HEK293T (cell line): ENCODE measurements at places on chromosomes 2 and 18.

- DNase-seq: no peak
These were observed 6.7 kb upstream of the UGT1A5 start for GRCh38 chr2:233705911-233706506.

DNA sequence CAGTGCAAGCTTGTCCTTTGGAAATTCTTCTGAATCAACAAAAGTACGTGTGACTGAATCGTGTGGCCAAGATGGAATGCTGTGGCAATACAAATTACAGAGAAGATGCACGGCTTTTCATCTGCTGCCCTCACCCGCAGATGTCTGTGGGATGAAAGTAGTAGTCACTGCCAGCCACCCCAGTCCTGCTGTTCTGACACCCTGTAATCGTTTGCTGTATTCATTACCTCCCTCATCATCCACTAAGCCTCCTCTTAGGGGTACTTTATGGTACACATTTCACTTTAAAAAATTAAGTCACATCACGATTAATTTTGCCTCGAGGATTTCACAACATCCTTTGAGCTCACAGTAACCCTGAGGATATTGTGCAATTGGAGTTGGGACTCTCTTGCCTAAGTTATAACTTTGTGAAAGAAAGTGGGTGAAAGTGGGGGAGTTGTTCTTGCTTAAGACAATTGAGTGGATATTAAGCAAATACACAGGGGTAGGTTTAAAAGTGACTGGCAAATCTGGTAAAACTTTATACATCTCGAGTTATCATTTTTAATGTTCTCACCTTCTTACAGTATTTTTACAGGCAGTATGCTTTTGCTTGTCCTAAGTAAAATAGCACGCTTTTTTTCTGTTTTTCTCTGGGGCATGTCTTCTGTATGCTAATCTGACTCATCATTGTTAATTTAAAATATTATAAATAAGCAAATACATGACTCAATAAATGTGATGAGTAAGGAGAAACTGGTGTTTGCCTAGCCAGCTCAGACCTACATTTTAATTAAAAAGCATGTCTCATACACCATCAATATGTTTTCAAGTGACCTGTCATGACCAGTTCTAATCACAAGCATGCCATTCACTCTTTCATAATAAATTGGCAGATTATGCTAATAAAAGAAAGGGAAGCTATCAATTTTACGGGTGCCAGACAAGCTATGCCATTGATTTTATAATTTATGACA lies 680.9 kb downstream of the IRS1 start:
- DNase-seq: no peak

DNA sequence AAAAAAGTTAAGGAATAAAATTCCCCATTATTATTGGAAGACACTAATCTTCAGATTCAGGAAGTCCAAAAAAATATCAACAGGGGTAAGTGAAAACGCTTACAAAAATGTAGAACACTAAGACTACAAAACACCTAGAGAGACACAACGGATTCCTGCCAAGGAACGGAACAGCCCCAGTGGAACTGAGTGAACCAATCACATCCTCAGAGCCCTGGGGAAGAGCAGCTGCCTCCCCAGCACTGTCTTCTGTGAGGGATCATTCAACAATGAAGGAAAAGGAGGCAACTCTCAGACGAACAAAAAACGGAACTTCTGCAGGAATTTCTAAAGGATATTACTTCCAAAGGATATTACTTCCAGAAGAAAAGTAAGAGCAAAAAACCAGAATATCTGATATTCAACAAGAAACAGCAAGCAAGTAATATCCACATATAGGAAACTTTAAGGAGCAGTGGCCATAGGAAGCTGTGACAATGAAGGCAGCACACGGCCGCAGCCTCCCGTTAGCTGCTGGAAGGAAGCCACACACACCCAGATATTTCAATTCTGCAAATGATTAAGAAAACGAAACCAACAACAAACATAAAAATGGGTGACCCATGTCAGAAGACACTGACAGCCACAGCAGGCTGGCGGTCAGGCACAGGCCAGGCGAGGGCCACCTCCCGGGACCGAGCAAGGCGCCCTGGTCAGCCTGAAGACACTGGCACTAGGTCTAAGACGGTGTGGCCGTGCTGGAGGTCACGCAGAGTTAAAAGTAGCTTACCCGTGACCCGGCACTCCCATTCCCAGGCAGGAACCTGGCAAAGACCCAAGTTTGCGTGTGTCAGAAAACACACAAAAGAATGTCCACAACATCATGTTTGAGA lies 81.8 kb downstream of the HDAC4 start:
- DNase-seq: no peak

GRCh38 chr2:125581557-125581956 lies 1074.4 kb upstream of the GYPC start:
- no peak for DNase-seq

GRCh38 chr18:51134721-51135120 lies 62.8 kb downstream of the MEX3C start:
- DNase-seq: no peak

GRCh38 chr18:907115-907884 lies 2.6 kb downstream of the ADCYAP1 start:
- DNase-seq: peak; percentile 15

GRCh38 chr2:163734881-163735684 lies 725 bp downstream of the FIGN start:
- DNase-seq: peak; percentile 16

GRCh38 chr2:210072922-210073509 lies 70.6 kb downstream of the RPE start:
- DNase-seq: peak; percentile 23

GRCh38 chr2:8515864-8516533 lies 165.9 kb upstream of the ID2 start:
- DNase-seq: no peak

DNA sequence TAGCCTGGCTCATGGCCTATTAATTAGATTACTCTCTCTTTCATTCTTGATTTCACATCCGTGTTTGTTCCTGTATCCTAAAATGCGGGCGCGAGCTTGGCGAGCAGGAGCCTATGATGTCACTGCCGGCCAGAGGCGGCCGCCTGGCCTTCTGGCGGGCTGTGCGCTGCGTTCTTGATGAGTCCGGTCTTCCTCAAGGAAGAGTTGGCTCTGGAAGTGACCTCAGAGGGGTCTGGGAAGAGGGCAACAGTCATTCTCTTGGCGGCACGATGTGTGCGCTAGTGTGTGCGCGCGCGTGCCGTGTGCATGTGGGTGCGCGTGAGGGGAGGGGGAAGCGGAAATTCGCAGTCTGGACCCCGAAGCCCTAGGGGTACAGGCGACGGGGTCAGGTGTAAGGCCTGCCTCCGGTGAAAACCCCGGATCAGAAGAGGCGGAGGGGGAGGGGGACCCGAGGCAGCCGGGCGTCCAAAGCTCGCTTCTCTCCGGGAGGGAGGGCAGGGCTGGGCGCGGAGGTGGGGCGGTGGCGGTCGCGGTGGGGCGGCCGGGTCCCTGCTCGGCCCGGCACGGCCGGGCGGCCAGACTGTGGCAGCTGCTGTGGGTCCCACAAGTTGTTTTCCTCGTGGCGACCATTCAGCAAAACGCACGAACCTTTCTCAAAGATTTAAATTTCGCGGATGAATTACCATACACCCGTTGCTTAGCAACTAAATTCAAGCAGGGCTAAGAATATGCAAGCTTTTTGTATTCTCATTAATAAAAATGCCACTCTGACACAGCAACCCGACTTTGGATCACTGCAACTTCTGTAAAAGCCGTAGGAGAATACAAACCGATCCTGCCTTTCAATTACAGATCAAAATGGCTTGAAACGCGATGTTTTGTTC lies 8.4 kb downstream of the POU3F3 start:
- DNase-seq: no peak

GRCh38 chr18:72375618-72376017 lies 168.5 kb downstream of the CBLN2 start:
- no peak for DNase-seq

- DNase-seq: no peak
These were observed 1.7 kb upstream of the SLC3A1 start for GRCh38 chr2:44273596-44273995.

- no peak for DNase-seq
These were observed 377.1 kb upstream of the SOX11 start for GRCh38 chr2:5315041-5315440.
